Globus pallidus (tissue), 1 donor: ENCODE measurements at places on chromosomes 11 and 22.
A peak's percentile ranks its signal among the peaks of the same experiment; 100 is the strongest.

- no peak for DNase-seq
Measured at GRCh38 chr11:69452206-69452987, 29.1 kb upstream of the LINC01488 start.

GRCh38 chr11:12090761-12091258 lies 19.6 kb upstream of the MICAL2 start:
- no peak for DNase-seq

DNA sequence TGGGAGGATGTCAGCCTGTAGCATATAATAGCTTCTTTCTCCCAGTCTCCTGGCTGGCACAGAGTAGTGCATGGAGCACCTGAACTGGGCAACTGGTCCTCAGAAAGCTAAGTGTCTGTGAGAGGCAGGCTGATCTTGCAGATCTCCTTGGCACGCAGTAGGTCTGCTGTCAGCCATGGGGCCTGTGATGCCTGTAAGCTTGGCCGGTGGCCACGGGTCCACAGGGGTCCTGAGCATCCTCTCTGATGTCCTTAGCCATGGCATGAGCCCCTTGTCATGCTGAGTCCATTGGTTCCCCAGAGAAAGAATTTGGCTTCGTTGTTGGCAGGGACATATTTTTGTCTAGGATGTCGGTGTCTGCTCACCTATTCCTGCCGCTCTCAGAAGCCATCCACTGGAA lies 25.0 kb downstream of the AMPD3 start:
- no peak for DNase-seq

DNA sequence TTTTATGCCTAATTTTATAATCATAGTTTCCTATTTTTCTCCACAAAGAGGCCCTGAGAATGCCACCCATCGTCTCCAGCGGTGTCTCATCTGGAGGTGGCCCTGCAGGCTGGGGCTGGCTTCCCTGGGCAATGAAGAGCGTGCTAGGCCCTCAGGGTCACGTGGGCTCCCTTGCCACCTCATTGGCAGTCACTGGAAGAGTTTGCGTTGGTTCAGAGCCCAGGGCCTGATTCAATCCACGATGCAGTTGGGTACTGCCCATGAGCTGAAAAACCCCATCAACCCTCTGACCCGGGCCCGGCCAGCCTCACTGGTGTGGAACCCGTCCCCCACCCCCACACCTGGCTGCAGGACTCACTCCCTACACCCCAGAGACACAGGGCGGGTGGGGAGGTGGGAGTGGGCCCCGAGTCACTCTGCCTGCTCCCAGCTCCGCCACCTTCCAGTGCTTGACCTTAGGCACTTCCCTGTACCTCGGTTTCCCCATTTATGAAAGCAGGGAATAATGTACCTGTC lies 43.4 kb upstream of the A4GALT start:
- DNase-seq = no peak

- DNase-seq = no peak
Measured at GRCh38 chr11:74543991-74544390, 48.4 kb upstream of the POLD3 start.

GRCh38 chr22:48717883-48718817 lies 1109.5 kb downstream of the BRD1 start:
- no peak for DNase-seq

GRCh38 chr11:61918938-61919704 lies 1.8 kb upstream of the RAB3IL1 start:
- no peak for DNase-seq

- no peak for DNase-seq
Measured at GRCh38 chr11:12380565-12381325, 3.4 kb downstream of the PARVA start.

- DNase-seq = no peak
Measured at GRCh38 chr11:66600631-66601233, 7.7 kb downstream of the CCS start.

GRCh38 chr11:121930004-121930965 lies 185.7 kb downstream of the BLID start:
- DNase-seq = peak; percentile 56

DNA sequence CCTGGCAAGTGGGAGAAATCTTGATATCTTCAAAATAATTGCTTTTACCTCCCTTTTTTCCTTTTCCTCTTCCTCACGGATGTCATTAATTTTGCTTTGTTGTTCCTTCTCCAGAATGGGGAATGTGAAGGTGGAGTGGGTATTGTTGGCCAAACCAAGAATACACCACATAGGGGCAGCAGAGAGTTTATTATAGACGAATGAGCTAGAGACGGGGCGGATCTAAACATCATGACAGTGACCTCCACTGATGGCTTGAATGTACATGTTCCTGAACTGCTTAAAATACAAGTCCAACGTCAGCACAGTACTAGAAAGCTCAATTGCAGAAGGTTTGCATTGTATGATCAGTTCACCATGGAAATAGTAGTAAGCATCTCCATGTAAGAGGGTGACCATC lies 122.3 kb upstream of the SNX19 start:
- no peak for DNase-seq

DNA sequence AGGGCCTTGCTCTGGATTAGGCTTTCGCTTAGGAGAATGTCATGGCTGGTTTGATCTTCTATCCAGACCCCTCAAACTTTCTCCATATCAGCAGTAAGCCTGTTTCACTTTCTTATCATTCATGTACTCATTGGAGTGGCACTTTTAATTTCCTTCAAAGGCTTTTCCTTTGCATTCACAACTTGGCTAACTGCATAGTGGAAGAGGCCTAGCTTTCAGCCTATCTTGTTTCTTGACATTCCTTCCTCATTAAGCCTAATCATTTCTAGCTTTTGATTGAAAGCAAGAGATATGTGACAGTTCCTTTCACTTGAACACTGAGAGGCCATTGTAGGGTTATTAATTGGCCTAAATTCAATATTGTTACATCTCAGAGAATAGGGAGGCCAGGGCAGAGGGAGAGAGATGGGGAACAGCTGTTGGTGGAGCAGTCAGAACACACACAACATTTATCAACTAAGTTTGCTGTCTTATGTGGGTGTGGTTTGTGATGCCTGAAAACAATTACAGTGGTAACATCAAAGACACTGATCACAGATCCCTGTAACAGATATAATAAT lies 37.7 kb upstream of the APOBEC3A start:
- DNase-seq = no peak

- DNase-seq = no peak
Measured at GRCh38 chr11:79094616-79095015, 346.2 kb downstream of the TENM4 start.

- DNase-seq = no peak
Measured at GRCh38 chr11:93850594-93851018, at the start of gene VSTM5. Gene VSTM5 (minus strand): TSS chr11:93850618. CDS start chr11:93850502, 116 bp downstream.

DNA sequence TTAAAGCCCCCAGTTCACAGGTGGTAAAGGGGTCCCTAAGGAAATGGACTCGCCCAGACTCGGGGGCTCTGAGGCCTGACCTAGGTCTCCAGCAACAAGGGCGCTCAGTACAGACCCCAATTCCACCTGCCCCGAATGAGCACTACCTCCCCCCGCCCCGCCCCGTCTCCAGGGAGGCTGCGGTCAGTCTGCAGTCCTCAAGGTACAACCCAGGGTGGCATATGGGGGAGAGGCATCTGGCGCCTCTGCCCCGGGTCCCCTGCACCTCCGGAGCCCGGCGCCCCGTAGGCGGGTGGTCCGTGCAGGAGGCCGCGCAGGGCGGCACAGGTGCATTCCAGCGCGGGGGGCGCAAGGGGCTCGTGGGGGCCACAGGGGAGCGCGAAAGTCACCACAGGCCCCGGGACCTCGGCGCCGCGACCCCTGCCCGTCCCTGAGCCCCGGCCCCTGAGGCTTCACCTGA lies 361 bp downstream of the CTSD start:
- DNase-seq = no peak

- no peak for DNase-seq
Measured at GRCh38 chr11:117816151-117816741, 8.3 kb downstream of the FXYD2 start.

DNA sequence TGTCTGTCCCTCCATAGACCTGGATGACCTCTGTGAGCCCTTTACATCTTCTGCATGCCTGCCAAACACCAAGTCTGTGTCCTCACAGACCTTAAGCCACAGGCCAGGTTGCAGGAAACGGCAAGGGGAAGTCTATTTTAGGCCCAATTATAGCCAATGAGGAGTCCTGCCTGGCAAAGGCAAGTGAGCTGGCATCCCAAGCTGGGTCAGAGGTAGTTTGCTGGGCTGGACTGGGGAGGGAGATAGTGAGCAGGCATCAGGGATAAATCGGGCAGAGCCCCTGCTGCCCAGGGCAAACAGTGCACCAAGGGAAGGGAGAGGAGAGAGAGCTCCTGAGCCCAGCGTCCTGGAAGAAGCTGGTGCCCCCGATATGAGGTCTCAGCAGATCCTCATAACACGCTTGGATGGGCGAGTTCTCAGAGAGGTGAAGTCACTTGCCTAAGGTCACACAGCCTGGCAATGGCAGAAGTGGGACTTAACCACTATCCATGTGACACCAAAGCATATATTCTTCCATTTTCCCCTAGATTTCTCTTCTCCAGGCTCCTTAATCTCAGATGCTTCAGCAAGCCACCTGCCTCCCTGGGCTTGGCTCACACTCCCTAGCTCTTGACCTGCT lies 3.7 kb upstream of the RELT start:
- DNase-seq = no peak

- DNase-seq = no peak
Measured at GRCh38 chr11:106286881-106287504, 209.5 kb downstream of the AASDHPPT start.

DNA sequence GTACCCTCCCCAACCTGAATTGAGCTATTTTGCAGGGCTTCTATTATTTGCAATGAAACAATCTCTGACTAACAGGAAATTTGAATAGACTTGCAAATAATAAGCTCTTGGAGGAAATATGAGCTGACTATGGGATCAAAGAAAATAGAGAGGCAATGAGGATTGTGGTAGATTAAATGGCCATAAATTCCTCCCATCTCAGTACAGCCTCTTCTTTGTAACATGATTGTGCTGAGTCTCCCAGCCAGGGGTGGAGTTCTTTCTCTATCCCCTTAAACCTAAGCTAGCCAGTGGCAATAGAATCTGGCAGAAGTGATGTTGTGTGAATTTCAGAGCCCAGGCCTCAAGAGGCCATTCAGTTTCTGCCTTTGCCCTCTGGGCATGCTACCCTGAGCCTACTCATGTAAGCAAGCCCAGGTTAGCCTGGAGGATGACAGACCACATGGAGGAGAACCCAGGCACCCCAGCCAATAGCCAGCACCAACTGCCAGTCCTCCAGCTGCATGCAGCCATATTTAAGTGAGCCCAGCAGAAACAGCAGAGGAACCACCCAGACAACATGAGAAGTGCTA lies 86.8 kb upstream of the TP53I11 start:
- DNase-seq = no peak
